ENCODE measurements at places on chromosomes 2 and 18.

- no peak for DNase-seq
Observed at GRCh38 chr2:123364243-123364896, 660.7 kb upstream of the CNTNAP5 start.

DNA sequence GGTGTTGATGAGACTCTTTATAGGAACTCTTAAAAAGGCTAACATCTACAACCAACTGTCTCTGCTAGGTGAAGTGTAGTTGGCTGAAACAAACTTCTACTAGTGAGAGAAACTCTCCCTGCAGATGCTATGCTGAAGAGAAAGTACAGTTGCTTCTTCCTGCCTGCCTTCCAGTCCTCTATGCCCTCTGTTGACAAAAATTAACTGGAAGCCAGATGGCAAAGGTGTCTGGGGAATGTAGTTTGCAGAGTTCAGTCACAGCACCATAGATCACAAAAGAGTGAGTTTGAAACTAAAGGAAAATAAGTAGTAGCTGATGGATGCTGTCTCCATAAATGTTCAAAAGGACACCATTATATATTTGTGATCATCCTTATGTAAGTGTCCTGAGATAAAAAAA is 958.8 kb upstream of the NRXN1 start:
- no peak for DNase-seq

GRCh38 chr2:67854103-67854743 is 208.6 kb downstream of the C1D start:
- no peak for DNase-seq

DNA sequence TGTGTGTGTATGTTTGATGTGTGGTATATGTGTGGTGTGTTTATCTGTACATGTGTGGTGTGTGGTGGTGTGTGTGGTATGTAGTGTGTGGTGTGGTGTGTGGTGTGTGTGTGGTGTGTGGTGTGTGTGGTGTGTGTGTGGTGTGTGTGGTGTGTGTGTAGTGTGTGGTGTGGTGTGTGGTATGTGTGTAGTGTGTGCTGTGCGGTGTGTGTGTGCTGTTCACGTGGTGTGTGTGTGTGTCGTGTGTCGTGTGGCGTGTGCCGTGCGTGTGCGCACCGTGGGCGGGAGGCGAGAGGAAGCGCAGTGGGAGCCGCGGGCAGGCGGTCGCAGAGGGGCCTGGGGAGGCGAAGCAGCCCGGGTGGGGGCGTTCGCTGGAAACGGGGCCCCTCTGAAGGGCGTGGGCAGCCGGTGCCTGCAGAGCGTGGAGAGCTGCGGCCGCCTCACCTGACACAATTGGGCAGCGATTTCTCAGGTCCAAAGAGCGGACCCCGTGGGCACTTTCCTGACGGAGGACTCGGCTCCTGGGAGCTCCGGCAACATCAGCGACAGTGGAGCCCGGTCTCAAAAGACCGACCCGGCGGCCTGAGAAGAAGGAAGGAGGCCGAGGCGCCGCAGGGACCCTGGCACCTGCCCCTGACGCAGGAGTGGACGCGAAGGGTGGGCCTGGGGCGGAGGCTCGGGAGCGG is 741.1 kb upstream of the SALL3 start:
- DNase-seq, result no peak

DNA sequence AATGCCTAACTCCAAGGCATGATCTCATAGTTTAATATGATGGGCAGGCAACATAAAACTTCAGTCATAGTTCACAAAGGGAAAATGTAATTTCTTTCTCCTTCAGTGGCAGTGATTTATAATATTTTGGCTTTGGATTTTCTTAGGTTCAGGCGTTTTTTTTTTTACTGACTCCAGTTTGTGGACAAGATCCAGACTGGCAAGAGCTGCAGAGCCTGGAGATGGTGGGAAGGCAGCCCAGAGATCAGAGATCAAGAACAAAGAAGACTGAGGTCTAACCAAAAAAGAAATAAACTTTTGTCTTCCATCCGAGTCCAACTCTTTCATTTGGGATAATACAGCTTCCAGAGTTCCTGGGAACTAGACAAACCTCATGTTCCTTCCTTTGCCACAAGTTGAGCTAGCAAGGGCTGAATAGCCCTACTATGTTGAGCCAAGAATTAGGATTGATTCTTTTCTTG is 215.3 kb upstream of the SETBP1 start:
- DNase-seq, result no peak
